ENCODE measurements at places on chromosomes 4 and X.

GRCh38 chrX:13647709-13648212 is 5.2 kb upstream of the TCEANC start:
- no peak for DNase-seq

GRCh38 chr4:109184491-109184961 is 117.9 kb downstream of the COL25A1 start:
- no peak for DNase-seq

- DNase-seq: no peak
These were observed 4.0 kb downstream of the JAKMIP1 start for GRCh38 chr4:6196324-6196723.

- DNase-seq: no peak
These were observed 456.5 kb upstream of the ADGRL3 start for GRCh38 chr4:60743654-60744053.

DNA sequence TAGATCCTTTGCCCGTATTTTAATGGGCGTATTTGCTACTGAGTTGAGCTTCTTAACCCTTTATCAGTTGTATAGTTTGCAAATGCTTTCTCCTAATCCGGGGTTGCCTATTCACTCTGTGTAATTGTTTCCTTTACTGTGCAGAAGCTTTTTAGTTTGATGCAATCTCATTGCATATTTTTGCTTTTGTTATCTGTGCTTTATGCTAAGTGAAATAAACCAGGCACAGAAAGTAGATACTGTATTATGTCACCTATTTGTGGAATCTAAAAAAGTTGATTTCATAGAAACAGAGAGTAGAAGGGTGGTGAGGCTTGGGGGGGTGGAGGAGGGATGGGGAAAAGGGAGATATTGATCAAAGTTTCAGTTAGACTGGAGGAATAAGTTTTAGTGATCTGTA is 17.7 kb downstream of the OGT start:
- no peak for DNase-seq

DNA sequence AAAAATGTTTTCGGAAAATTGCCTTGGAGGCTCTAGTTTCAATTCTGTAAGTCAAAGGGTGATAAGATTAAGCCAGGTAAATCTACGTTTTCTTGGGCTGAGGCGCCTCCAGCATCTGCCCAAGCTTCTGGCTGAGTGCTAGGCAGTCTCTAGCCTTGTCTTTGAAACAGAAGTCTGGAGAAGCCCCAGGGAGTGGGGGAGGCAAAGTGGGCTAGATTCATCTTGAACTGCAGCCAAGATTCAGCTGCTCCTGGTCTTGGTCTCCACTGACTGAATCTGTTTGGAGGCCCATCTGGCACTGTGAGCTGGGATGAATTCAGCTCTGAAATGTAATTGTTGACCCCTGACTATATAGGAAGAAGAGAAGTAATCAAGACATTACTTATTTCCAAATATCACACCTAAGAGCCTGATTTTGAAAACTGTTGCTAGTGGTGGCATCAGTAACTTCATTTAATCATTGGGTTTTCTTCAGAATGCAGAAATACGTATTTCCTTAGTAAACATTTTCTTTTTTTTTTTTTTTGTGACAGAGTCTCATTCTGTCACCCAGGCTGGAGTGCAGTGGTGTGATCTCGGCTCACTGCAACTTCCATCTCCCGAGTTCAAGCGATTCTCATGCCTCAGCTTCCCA is 187.3 kb upstream of the LEF1 start:
- no peak for DNase-seq

- no peak for DNase-seq
These were observed 147.7 kb upstream of the GYPA start for GRCh38 chr4:144288011-144288903.

DNA sequence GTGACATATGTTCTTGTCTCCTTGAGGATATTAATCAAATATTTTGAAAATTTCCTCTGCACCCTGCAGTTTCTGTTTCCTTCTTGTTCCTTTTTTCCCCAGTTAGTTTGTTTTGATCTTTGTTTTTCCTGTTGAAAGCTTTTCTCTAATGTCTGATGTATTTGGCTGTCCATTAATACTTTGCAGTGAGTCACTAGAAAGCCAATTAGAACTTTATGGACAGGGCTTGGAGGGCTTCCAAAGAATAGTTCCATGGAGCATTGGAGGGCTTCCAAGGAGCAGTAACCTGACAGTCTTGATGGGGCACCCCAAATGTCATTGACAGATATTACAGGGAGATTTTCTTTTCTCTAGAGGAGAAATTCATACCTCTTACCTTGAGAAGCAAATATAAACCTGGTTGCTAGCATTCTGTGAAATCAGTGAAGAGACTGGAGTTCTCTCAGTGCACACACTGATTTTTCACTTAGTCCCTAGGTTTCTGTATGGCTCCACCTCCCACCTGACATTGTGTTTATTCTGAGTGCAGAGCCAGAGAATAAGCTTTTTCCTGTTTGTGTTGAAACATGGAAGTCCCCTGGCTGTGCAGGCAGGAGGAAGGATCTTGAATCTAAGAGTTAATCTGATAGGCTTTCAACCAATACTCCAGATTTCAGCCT is 26.5 kb downstream of the SPARCL1 start:
- DNase-seq: no peak

- DNase-seq: no peak
These were observed 7.3 kb downstream of the GRPEL1 start for GRCh38 chr4:7060346-7061150.

DNA sequence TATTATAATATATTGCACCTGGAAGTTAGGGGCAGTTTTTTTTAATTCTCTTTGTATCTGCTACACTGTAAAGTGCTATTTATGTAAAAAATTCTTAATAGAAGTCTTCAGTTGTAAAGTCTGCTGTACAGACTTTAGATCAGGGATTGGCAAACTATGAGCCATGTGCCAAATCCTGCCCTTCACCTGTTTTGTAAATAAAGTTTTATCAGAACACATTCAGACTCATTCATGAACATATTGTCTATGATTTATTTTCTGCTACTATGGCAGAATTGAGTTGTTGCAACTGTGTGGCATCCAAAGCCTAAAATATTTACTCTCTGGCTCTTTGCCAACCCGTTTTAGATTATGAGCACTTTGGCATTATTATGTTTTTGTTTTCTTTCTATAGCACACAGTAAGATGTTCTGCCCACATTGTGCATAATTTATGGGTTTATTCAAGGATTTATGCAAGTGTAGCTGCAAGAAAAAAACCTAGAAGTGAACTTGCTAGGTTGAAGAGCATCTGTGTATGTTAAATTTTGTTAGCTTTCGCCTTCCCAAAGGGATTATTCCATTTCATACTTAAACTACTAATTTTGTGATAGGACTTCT is 56.9 kb downstream of the CLCN3 start:
- DNase-seq: no peak

- DNase-seq: peak; percentile 8
These were observed 952 bp downstream of the ARSD start for GRCh38 chrX:2928191-2928582.

DNA sequence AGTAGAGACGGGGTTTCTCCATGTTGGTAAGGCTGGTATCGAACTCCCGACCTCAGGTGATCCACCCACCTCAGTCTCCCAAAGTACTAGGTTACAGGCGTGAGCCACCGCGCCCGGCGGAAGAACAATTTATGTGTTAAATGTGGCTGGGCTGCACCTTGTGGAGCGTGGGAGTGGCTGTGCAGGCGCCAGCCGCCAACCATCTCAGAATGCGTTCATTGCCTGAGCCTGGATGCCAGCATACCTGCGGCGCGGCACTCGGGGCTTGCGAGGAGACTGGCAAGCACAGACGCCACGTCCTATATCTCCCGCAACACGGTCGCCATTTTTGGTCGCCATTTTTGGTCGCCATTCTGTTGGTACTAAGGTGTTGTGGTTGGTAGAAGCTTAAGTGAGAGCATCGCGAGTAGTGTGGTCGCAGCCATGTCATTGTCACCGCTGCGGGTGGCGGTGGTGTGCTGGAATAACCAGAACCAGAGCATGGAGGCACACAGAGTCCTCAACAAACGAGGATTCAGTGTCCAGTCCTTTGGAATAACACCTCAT is 193.6 kb upstream of the HTR2C start:
- no peak for DNase-seq

GRCh38 chr4:27068151-27068867 is 207.7 kb downstream of the STIM2 start:
- no peak for DNase-seq

GRCh38 chr4:118909173-118909956 is 20.7 kb downstream of the SYNPO2 start:
- no peak for DNase-seq
